Tibial nerve (tissue), 4 donors: ENCODE measurements at places on chromosomes 13 and 19.

- no peak for DNase-seq
Observed at GRCh38 chr13:20182231-20182846, 10.4 kb downstream of the GJB2 start.

- DNase-seq: no peak
Observed at GRCh38 chr19:50036908-50037307, 11.1 kb downstream of the ZNF473 start.

DNA sequence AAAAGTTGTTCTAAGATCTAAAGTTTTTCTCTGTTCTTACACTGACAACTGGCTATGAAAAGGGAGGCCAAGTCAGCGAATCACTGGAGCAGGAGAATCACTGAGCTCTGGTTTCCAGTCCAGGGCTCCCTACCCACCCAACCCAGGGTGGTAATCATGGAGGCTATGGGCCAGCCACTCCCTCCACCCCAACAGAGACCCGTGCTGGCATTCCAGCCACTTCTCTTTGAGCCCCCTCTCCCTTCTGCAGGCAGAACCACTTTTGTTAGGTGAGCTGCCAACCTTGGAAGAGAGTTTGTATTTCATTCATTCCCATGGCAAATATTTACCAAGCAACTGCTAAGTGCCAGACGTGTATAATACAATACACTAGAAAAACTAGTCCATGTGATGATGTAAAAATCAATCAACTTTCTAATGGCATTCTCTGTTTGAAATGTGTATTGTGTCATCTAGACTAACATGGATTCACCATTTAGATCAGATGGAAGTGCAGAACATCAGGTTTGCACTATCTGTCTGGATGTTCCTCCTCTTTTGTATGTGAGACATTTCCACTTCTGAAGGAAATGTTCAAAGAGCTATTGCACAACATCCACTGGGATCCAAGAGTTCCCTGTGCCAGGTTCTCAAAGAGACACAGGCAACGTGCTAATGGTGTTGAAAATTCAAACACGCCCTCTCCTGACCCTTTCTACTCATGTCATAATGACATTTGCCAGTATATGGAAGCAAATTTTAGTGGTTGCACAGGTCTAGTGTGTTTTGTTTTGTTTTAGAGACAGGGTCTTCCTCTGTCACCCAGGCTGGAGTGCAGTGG lies 5.3 kb downstream of the MLNR start:
- peak; percentile 38 for DNase-seq

DNA sequence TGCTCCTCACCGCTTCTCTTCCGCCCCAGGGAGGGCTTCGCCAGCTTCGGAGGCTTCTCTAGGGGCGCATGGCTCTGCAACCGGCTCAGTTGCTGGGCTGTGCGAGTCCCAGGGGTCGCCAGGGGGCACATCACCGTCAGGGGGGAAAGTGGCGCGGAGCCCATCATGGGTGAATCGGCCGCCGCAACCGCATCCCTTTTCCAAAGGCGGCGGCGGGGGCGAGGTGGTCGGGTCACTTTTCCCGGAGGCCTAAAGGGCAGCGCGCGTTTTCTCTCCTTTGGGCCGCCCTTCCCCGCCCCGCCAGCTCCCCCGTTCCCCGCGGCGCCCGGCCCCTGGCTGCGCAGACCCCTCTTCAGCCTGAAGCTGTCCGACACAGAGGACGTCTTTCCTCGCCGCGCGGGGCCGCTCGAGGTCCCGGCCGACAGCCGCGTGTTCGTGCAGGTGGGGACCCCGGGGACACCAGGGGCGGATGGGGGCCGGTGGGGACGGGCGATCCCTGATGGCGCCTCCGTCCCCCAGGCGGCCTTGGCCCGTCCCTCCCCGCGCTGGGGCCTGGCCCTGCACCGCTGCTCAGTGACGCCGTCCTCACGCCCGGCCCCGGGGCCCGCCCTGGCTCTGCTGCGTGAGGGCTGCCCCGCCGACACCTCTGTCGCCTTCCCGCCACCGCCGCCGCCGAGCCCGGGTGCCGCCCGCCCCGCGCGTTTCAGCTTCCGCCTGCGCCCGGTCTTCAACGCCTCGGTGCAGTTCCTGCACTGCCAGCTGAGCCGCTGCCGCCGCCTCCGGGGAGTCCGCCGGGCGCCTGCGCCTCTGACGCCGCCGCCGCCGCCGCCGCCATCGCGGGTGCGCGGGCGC lies 1.7 kb downstream of the TGFBR3L start:
- DNase-seq: no peak

- no peak for DNase-seq
Observed at GRCh38 chr13:113333076-113333475, 30.9 kb downstream of the GRTP1 start.

GRCh38 chr19:40336601-40336900 lies 11.6 kb downstream of the C19orf47 start:
- DNase-seq: no peak

GRCh38 chr13:88459331-88459730 lies 788.2 kb downstream of the SLITRK5 start:
- no peak for DNase-seq
